ENCODE measurements at places on chromosomes 5 and 9.

- DNase-seq = no peak
Observed at GRCh38 chr9:134735441-134736175, 94.0 kb downstream of the COL5A1 start.

DNA sequence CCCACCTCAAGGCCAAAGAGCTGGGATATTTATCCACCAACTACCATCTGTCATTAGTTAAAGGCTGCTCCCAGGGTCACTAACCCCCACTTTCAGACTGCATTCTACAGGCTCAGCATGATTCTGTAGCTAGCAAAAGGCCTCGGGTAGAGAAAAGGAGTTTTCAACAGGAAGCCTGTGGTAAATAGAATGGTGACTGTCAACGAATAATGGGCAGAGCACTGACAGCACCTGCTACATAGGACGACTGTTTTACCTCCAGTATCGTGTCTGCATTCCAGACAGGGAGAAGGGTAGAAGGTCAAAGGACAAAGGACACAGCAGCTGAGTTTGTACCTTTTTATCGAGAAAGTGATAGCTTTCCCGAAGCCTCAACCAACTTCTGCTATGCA lies 20.3 kb downstream of the MFAP3 start:
- DNase-seq = no peak

DNA sequence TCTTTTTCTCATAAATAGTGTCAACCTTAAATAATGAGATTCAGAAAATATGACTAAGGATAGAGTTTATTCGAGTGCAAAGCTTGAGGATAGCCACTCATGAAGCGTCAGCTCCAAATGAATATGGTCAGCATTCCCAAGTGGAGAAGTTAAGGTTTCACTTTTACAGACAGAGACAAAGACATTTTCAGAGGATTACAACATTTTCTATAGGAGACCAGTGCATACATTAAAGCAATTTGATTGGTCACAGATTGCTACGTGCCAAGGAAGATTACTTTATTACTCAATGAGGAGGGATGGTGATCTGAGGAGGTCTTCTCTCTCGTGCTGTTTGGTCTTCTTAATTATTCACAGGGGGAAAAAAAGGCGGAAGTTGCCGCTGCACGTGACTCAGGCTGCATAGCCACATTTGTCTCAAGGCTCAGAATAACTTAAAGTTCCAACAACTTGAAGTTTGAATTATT lies 60.1 kb upstream of the SPATA31C2 start:
- DNase-seq = no peak

GRCh38 chr9:113398796-113399195 lies 2.3 kb downstream of the ALAD start:
- DNase-seq = no peak

DNA sequence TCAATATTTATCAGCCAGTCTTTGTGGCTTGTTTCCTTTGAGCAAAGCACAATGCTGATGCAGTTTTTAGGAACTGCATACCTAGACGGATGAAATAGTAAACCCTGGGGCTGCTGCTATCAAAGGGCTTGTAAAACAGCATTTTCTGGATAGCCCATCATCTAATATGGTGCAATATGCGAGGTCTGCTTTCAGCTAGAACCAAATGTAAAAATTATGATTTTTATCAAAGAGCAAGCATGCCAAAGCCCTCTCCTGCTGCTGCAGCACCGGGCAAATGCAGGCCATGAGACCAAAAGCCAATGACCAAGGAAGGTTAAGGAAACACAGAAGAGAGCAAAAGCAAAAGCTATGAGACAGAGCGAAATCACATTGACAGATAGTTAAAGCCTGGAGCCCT lies 1000.4 kb downstream of the MAT2B start:
- DNase-seq = no peak

GRCh38 chr5:136141561-136141960 lies 8.9 kb downstream of the SMAD5 start:
- no peak for DNase-seq

All from NCI-H187 treated with DMSO at 0.1 percent for 48 hours (cell line).